NCI-H1092 treated with DMSO at 0.1 percent for 48 hours (cell line): ENCODE measurements at places on chromosomes 7 and 10.

DNA sequence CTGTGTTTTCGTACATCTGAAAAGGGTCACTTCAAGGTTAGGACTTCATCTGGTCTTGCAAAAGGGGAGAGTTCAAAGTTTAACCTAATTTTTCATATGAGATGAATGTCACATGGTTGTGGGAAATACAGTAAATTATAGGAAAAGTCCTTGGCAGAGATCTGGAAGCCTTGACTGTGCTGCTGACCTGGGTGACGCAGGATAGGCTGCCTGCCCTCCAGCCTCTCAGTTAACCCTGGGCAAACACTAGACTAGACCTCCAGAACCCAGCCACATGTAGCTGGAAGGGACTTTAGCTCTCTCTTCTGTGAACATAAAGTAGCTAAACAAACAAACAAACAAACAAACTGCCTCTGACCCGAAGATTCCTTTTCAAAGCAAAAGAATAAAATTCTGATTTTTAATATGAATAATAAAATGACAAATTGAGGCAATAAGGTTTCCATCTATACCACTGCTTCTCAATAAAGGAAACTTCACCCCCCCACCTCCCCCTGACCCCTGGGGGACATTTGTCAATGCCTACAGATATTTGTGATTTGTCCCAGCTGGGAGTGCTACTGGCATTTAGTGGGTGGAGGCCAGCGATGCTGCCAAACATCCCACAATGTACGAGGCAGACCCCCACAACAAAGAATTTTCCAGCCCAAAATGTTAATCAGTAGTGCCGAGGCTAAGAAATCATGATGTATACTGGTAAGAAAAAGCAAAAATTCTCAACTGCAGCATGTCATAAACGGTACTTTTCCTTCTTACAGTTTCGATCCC lies 75.2 kb upstream of the PRR15 start:
- DNase-seq = no peak

DNA sequence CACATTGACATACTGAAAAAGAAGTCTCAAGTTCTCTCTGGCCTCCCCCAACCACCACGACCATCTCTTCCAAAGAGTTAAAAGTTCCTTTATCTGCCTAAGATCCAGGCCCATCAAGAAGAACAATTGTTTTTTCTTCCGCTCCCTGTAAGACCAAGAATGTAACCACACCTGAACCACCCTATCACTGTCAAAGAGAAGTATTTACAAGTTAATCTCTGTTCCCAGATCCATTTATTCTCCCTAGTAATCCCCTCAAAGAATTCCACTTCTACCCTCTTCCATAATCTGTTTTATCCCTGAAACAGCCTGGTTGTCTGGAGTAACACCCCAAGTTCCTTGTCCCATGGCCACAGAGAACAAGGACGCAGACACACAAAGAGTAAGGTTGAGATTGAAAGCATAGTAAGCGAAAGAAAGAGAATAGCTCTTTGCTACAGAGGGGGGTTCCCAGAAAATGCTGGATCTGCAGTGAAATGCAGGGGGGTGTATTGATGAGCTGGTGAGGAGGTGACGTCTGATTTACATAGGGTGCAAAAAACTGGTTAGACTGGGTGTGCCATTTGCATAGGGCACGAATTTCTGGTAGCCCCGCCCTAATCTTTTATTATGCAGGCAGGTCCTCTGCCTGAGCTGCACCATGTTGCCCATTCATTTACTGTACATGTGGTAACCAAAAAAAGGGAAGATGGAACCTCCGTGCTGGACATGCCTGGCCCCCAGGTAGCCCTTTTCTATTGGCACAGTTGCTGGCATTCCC lies 122.0 kb downstream of the SKIDA1 start:
- DNase-seq = no peak

GRCh38 chr10:25604591-25604990 lies 329.4 kb upstream of the MYO3A start:
- no peak for DNase-seq

DNA sequence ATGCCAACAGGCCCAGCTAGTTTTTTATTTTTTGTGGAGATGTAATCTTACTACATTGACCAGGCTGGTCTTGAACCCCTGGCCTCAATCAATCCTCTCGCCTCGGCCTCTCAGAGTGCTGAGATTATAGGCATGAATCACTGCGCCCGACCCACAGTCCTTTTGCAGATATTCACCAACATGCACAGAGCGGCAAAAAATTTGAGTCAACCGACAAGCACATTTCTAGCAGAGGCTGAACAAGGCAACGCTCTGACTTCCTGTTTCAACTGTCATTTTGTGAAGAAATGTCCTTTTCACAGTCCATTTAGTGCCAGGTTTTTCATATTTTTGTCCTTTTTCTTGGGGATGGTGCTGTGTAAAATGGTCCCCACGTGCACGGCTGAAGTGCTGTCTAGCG lies 71.1 kb upstream of the KAT6B start:
- DNase-seq = no peak

GRCh38 chr10:119853574-119853973 lies 19.1 kb downstream of the MCMBP start:
- no peak for DNase-seq

DNA sequence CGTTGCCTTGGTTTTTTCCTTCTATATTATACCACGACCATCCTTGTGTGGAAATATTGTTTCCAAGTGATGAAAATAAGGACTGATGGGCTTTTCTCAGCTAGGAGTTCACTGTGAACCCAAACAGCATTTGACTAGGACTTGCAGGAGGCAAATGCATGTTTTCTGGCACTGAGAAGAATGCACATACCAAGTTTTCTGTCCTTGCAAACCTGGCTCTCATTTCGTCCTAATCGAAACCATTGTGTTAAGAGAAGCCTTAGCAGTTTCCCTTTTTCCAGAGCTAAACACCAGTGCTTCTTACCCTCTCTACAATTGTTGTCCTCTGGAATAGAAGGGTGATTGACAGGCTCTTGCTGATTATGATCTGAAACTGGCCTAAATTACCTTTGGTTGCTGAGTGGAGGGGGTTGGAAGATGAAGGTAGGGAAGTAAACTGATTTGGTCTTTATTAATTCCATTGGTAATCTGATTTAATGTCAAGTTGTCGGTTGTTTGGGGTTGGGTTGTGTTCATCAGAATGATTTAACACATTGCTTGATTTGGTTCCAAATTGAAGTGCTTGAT lies 33.1 kb upstream of the ELMO1 start:
- DNase-seq = no peak

- DNase-seq = no peak
Measured at GRCh38 chr10:69446229-69446628, 5.0 kb upstream of the TSPAN15 start.
